ENCODE measurements at places on chromosomes 2 and 18. TPM values are rescaled to one million over a fixed set of nuclear protein-coding genes. Genes with fewer than 3 reads are reported as not detected.

GALNT3 gene
- 22.9 TPM for total RNA-seq

GRCh38 chr18:76679259-76679658 lies 143.1 kb upstream of the ZNF236 start:
- no peak for DNase-seq

GRCh38 chr2:216863946-216864345 lies 4.1 kb upstream of the TNP1 start:
- no peak for DNase-seq

SP5 gene
- total RNA-seq = not detected

KCNJ3 gene
- total RNA-seq = not detected

- DNase-seq = no peak
Measured at GRCh38 chr2:187079901-187080300, 230.9 kb upstream of the ZSWIM2 start.

DNA sequence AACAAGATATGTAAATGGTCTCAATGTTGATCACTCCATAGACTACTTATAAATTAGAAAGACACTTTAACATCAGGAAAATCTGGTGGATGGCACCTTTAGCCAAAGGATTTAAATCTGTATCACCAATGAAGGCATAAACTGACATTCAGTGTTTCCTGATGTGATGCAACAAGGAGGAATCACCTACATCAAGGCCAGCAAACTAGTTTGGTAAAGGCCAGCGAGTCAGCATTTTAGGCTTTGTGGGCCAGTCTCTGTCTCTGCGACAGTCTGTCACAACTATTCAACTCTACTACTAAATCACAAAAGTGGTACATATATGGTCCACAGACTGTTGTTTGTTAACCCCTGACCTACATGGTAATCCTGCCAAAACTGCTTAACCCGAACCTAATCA lies 33.3 kb downstream of the C2orf76 start:
- no peak for DNase-seq

DNA sequence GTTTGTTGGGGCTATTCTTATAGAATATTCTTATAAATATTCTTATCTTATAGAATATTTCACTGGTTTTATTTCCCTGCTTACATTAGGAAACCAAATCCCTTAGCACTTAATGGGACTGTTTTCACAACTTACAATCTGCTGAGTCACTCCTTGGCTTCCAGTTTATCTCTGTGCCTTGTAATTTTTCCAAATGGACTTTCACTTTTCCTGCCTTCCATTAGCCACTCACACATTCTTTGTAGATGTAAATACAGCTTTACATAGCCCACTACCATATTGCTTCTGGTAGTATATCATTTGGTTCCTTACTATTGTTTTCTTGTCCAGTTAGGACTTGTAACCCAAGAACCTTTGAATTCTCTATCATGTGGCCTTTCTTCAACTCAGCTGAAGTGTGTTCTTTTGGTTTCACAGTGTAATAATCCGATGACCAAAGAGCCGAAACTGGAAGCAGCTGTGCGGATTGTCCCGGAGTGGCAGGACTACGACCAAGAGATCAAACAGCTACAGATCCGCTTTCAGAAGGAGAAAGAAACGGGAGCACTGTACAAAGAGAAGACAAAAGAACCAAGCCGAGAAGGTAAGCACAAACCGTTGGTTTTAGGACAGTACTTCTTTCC lies 96.1 kb downstream of the UGGT1 start:
- no peak for DNase-seq

- DNase-seq = no peak
Measured at GRCh38 chr18:50656396-50656795, 96.5 kb downstream of the MAPK4 start.

DNA sequence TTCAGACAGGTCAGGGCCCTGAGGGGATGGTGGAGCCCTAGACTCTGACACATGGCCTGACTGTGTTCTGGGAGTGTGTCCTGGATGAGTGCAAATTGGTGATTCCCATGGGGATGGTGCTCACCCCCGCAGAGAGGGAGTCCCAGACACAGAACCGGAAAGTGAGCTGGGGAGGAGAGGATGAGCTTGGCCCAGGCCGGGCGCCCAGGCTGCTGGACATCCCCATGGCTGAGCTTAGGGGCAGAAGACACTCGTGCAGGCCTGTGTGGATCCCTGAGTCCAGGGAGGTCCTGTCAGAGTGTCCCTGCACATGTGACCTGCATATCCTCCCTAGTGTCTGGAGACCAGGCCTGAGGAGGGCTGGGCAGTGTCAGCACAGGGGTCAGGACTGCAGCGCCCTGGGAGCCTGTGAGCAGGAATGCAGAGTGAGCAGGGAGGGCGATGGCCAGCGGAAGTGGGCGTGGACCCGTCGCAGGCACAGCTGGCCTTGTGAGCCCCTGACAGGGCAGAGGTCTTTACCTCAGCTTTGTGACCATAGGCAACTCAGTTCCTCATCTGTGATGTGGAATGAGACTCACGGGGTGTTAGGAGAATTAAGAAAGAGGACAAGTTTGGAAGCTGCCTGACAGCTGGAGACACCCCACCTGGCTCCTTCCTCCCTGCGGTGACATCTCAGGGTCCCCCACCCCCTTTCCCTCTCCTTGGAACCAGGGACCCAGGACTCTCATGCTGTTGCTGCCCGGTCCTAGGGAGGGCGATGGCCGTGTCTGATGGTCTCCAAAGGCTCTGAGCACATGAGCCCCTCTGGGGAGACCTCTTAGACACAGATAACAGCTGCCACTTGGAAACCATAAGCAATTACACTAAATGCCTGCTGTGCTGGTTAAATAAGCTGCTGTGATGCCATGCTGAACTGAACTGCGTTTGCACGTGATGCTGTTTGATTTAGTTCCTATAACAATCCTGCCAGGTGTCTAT lies 62.6 kb upstream of the HS6ST1 start:
- DNase-seq = no peak

- no peak for DNase-seq
Measured at GRCh38 chr2:97911922-97912575, 83.7 kb downstream of the TMEM131 start.

GRCh38 chr2:172864182-172864581 lies 128.5 kb downstream of the RAPGEF4 start:
- no peak for DNase-seq

DNA sequence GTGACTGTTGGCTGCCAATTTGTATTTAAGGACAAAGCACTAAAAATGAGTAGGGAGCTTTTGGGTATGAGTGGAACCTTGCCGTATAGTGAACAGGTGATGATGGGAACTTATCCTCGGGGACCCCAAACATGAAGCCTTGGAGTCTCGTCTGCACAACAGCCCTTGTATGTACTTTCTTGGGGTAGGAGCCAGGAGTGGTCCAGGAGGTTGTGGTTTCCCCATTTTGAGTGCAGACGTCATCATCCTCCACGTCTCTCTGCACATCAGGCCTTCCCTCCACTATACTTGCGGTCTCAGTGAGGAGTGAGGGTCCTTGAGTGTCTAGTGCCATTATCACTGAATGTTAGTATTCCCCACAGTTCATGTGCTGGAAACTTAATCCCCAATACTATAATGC lies 101.5 kb upstream of the HS6ST1 start:
- no peak for DNase-seq

DNA sequence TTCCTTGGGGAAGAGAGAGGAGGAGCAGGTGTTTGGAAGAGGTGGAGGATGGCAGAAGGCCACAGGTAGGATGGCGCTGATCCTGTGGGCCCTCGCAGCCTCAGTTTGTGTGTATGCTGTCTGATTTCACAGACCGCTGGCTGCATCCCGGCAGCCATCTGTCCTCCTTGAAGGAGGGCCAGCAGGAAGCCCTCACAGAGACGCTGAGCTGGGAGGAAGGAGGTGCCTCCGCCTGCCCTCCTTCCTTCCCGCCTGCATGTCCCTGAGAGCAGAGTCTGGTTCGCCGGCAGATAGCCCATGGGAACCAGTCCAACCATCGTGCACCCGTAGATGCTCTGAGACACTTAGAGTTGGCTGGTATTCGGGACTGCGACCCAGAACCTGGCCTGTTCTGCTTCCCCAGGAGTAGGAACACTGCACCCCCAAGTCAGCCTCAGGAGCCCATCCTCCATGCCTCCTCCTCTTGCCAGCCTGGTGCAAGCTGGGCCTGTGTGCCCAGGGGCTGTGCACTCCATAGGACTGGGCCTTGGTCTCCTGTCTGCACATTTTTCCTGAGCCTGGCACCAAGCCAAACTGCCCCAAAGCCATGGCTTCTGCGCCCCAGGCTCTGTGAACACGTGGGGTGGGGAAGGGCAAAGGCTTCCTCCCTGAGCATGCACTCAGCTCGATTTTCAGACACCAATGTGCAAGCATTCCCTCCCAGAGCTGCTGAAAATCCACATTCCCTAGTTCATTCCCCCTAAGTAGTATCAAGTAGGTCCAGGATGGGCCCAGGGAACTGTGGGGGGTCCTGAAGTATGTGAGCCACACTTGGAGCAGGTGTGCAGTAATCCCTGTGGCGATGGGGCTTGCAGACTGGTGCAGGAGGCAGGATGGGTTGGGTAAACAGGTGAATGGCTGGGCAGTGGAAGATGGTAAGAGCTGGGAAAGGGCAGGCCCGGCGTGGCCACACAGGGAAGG lies 115.6 kb downstream of the SEPTIN10 start:
- no peak for DNase-seq

DNA sequence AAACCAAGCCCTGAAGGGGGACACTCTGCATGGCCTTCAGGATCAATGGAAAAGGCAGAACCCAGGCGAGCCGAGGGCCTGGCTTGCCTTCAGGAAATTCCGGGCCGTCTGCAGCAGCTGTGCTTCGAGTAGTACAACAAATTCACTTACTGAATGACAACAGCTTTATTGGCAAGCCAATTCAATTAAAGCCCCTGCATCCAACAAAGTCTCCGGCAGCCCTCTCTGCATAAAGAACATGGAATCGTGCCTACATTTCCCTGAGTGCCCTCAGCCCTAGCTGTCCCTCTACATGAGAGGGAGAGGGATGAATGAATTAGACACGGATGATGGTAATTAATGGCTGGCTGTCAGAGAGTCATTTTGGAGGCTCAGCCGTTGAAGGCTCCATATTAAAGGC lies 189.0 kb downstream of the BCL11A start:
- DNase-seq = no peak
